GM03348 (cell line): ENCODE measurements at places on chromosomes 2 and 18.

GRCh38 chr2:39408351-39409136 is 28.5 kb downstream of the MAP4K3 start:
- no peak for DNase-seq

- peak; percentile 27 for DNase-seq
Observed at GRCh38 chr2:208406474-208407451, at the start of gene PTH2R. Gene PTH2R (plus strand): TSS chr2:208406792. CDS start chr2:208407044, 252 bp downstream.

DNA sequence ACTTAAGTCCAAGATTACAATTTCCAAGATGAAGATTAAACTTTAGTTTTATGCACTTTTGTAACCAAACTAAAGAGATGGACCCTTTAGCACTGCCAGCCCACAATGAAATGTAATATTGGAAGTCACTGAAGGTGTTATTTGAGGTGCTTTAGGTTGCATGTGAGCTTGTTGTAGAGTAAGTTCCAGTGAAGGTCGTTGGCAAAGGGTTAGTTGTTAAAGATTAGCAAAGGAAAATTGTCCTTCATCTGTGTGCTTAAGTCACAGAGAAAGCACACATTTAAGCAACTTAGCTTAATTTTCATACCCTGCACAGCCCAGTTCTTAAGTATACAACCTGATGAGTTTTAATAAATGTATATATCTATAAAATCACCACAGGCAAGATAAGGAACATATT is 46.7 kb downstream of the MGAT5 start:
- DNase-seq, result no peak

DNA sequence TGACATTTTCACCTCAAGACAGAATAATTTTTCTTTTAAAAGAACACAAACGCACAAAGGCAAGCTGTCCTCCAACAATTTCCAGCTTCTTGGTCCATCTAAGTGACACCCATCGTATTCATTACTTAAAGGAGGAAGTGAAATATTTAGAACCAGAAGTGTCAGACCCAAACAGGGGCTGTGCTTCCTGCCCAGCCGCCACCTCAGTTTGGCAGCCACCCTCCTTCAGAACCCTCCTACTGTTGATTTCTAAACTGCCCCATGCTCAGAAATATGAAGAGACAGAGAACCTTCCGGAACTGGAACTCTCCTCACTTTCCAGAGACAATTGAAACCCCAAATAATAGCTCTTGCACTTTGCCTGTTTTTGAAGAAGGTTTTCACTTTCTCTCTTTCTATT is 734.8 kb upstream of the SALL3 start:
- no peak for DNase-seq

DNA sequence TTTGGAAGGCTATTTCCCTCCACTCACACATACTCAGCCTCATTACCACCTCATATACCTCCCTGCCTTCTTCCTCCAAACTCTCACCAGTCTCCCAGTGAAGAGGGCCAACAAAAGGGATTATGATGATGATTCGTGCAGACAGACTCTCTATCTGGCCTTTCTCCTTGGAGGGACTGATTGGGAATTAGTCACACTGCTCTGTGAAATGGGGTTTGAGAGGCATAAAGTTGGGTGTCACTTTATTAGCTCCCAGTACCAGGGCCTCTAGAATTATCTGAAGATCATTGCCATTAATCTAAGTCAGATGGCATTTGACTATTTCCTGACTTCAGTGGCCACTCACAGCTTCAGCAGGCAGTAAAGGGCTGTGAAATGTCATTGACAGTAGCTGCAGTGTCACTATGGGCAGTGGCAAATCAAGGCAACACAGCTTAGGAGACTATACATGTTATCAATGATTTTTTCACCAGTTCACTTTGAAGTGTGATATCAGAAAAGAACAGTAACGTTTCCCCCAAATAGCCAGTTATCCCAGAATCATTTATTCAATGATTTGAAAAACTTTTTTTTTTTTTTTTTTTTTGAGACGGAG is 17.4 kb downstream of the CNRIP1 start:
- peak; percentile 50 for DNase-seq

- no peak for DNase-seq
Observed at GRCh38 chr2:240136671-240137292, 677 bp upstream of the COPS9 start.

DNA sequence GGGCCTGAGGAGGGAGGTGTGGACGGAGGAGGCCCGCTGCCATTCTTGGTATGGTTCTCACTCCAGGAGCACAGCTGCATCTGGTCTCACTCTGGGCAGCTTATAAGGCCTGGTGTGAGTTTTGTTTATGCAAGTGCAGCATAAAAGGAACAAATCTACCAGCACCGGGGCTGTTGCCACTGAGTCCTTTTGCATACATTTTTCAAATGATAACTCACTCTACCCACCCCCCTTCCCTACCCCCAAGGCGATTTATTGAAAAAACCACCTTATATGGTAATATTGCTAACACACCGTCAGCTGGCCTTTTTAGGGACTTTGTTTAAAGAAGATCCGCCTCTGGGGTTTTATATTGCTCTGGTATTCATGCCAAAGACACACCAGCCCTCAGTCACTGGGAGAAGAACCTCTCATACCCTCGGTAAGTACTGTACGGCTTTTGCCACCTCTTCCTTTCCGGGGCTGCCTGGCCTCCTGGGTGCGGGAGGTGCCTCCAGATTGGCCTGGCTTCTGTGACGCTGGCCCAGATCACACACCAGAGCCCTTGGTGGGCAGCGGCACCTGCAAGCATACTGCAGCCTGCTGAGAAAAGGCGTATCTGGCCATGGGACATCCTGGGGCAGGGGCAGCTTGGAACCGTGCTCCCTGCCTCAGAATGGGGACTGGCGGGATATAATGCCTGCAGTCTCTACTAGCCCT is at the start of gene ACTG2:
Gene ACTG2, plus strand, starts transcription at position 378 of the 699 bp plus-strand sequence. CDS start 8,304 bp downstream, outside the sequence.
- no peak for DNase-seq

DNA sequence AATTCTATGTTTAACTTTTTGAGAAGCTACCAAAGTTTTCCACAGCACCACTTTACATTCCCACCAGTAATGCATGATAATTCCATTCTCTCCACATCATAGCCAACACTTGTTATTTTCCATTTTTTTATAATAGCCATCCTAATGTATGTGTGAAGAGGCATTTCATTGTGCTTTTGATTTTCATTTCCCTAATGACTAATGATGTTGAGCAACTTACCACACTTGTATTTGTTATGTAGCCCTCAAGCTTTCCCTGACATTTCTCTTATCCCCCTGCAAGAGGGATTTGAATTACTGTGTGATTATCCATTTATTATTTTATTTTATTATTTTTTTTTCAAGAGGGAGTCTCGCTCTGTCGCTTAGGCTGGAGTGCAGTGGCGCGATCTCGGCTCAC is 23.6 kb upstream of the SOS1 start:
- DNase-seq, result no peak

DNA sequence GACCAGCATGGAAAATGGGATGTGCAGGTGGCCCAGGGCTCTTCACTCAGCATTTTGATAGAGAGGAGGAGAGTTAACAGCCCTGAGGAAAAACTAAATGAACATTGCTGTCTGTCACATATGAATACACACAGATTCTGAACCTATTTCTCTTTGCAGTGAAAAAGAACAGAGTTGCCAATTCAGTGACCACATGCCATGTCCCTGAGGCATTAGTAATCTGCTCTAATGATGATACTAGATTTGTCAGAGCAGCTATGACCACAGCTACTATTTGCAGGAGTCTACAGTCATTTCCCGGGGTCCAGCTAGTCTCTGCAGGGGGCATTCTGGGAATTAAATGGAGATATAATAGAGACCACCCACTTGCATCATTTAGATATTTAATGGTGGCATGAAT is 267.6 kb downstream of the TMX3 start:
- no peak for DNase-seq

DNA sequence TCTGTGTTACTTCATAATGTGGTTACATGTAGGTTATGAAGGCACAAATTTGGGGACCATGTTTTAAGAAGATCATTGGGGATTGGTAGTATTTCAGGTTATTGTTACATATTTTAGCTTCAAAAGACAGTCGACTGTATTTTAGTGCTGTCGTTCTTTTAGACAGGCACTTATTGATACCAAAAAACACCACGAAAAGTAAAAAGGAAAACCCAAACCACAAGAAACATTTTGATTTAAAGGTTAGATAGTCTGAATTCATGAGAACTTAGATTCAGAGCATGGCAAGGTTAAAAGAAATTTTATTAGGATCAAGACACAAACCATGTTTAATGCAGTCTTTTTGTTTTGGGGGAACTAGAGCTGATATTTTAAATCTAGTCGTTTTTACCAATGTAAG is 209.0 kb downstream of the CAMKMT start:
- DNase-seq, result no peak

DNA sequence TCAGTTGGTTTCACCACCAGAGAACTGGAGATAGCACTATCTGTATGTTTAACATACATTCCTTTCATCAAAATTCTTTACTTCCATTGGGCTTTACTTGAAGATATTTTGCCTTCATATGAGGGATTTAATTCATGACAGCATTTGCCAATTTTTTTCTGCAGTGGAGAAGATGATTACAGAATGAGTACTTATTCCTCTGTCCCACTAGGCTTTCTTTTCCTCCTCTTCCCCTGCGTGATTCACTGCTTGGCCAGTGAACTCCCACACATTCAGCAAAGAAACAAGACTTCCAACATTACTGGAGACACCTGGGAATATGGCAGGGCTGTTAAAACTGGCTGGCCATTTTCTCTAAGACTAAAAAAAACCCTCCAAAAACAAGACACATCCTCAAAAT is 425.8 kb upstream of the KCNH7 start:
- no peak for DNase-seq

- no peak for DNase-seq
Observed at GRCh38 chr2:186992597-186992996, 143.6 kb upstream of the ZSWIM2 start.

GRCh38 chr2:56450047-56450446 is 266.3 kb downstream of the CCDC85A start:
- no peak for DNase-seq

DNA sequence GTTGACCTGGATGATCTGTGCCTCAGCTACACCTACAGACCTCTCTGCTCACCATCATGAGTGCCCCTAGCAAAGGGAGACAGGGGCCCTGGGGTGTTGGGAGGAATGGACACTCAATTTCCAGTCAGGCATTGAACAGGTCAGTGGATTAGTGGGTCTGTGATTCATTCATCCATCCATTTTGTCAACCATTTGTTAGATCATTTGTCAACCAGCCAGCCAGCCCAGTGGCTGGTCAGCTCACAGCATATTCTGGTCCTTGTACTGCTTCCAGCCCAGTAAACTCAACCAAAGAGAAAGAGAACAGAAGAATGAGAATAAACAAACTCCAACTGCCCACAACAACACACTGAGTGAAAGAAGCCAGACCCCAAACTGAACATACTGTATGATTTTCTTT is 4.6 kb upstream of the KLF11 start:
- no peak for DNase-seq

DNA sequence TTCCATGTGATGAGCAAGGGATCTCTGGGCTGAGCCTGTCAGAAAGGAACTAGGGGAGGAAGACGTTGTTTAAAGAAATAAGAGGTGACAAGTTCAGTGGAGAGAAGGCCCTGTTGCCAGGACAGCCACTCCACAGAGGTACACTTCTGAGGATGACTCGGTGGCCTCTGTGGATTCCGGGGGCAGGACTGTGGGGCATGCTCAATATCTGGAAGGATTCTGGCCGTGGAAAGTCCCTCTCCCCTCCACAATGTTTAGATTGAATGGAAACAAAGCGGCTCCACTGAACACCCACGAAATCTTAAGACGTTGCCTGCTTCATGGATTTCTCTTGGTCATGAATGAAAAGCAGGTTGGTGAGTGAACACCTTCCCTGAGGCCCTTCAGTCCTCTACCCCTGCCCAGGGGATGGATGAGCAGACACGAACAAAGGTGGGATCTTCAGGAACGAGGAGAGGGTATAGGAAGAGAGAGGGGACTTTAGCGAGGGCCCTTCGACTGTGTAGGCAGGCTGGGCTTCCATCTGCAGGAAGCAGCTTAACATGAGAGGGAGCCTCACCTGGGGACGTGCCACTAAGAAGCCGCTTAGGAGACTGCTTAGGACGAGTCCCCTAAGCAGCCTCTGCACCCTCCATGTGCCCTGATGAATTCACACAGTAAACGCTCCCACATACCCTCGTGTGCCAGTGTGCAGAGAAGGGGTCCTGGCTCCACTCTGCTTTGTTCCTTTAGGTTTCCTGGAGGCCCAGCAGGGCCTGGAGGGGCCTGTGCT is 1.9 kb downstream of the NTSR2 start:
- no peak for DNase-seq

- no peak for DNase-seq
Observed at GRCh38 chr2:144462266-144462665, 57.7 kb downstream of the ZEB2 start.

DNA sequence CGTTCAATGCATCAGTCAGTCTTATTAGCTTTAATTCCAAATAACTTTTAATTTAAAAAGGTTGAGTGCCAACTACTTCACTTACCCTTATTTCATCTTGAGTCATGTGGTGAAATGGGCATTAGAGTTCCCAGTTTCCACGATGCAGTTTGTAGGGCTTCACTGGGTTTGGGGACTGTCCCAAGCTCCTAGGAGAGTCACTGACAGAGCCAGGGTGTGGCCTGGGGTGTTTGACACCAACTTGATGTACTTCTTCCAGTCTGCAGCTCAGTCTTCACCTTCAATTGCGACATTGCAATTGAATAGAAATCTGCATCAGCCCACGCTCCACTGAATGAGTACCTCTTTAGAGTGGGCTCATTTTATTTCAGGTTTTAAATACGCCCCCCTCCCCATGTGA is 165.3 kb downstream of the ARL4C start:
- no peak for DNase-seq

DNA sequence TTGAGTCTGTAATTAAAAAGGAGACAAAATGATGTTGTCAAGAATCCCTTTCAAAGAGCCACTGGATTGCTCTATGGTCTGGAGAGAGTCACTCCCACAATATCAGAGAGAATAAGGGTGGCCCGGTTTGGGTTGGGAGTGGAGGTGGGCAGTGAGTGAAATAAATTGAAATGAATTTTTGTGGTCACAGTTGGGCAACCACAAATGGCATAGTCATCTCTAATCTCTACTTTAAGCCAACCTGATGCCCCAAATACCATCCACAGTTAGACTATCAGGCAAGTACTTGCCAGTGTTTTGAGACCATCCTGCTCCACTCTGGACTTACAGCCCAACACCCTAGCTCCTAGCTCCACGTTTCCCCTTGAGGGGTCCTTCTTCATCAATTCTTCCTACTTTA is 559.7 kb downstream of the BCL11A start:
- DNase-seq, result no peak

DNA sequence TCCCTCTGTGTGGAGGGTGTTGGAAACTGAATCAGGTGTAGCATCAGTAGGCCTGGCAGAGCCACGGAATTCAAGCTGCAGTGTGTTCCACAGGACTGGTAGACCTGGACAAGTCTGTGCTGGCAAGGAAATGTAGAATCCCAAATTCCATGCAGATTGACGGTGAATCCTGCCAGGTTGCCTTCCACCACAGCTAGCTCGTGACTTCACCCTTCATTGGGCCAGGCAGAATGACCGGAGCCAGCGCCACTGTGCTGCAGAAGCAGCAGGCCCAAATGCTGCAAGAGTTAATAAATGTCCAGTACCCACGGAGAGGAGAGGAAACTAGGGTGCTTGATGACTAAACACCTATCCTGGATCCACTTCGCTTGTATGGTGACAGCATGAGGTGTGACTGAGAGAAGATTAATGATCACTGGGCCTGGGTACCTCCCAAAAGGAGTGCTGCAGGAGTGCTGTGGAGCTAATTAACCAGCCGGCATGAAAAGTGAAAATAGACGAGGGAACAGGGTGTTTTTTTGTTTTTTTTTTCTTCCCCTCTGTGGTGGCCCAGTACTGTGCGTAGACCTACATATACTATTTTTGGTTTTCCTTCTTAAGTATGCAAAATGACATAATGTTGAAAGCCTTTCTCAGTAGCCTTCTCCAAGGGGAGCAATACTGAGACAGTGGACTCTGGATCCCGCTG is 122.2 kb downstream of the TANC1 start:
- peak; percentile 45 for DNase-seq

GRCh38 chr2:150413366-150413765 is 74.1 kb downstream of the RND3 start:
- DNase-seq, result no peak
